ENCODE measurements at places on chromosomes 6 and 20. TPM values are rescaled to one million over a fixed set of nuclear protein-coding genes. Genes with fewer than 3 reads are reported as not detected.

Gene HLA-DRB5
- total RNA-seq: 1.9 TPM

GRCh38 chr6:16719488-16719887, 41.8 kb downstream of the ATXN1 start:
- DNase-seq: no peak
- no peak overlapping the region for H3K4me3 ChIP-seq
- no peaks in the 10 kb centered on the region for H3K36me3 ChIP-seq
- no peaks in the 10 kb centered on the region for H3K27me3 ChIP-seq

DNA sequence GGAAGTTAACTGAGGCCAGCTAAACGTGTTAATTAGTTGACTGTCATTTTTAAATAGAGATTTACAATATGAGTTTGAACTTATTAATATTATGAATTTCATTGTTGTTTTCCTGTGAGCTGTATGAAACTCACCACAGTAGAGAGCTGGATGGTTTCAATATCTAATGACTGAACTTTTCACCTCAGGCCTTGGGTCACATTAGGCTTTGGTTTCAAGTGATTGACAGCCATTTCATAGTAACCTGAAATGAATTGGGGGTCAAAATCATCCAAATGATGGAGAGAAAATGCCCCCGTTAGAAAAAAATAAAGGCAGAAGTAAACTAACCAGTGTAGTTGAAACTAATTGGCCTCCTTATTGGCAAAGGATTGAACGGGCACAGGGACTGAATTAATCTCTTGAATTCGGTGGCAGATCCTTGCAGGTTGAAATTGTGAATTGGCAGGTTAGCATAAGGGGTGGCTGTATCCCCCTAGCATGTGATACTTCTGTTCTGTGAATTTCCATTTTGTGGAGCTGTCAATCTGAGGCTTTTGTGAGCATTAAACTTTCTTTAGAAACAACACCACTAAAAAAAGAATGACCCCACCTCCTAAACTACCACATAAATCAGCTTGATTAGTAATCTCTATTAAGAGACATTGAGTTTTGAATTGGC, 155.1 kb upstream of the MMS22L start:
- no peak overlapping the region for H3K27ac ChIP-seq
- no peaks in the 10 kb centered on the region for H3K27me3 ChIP-seq
- H3K4me1 ChIP-seq: no peaks in the 10 kb centered on the region
- H3K4me3 ChIP-seq: no peak overlapping the region

DNA sequence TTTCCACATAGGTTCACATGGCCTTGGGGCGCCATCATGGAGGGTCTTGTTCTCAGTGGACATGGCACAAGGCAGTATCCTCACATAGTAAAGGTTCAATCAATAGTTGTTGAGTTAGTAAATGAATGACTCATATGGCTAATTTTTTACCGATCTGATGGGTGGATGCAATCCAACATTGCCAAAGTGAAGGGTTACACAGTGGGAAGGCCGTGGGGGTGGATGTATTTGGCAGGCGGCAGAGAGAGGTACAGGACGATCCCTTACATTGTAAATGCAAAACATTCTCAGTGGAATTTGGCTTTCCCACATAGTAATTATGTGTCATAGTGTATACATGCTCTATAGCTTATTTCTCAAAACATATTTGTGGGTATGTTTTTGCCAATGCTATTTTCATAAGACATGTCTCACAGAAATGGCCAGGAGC, 21.0 kb upstream of the PDE7B start:
- DNase-seq: no peak
- no peaks in the 10 kb centered on the region for H3K36me3 ChIP-seq
- no peaks in the 10 kb centered on the region for H3K4me1 ChIP-seq
- no peaks in the 10 kb centered on the region for H3K27me3 ChIP-seq
- H3K27ac ChIP-seq: no peak overlapping the region
- H3K4me3 ChIP-seq: no peak overlapping the region

Gene IL20RA
- not detected for total RNA-seq

Gene SLC17A5
- 13.2 TPM for total RNA-seq

All from spleen (tissue), 13 donors.